Stromal cell of bone marrow (primary cell): ENCODE measurements at places on chromosomes 5 and 9.
A peak's percentile ranks its signal among the peaks of the same experiment; 100 is the strongest.

- no peak for DNase-seq
Observed at GRCh38 chr9:131656356-131657036, 83.4 kb downstream of the RAPGEF1 start.

- DNase-seq, result no peak
Observed at GRCh38 chr5:28324174-28324573, 1285.8 kb upstream of the CDH9 start.

DNA sequence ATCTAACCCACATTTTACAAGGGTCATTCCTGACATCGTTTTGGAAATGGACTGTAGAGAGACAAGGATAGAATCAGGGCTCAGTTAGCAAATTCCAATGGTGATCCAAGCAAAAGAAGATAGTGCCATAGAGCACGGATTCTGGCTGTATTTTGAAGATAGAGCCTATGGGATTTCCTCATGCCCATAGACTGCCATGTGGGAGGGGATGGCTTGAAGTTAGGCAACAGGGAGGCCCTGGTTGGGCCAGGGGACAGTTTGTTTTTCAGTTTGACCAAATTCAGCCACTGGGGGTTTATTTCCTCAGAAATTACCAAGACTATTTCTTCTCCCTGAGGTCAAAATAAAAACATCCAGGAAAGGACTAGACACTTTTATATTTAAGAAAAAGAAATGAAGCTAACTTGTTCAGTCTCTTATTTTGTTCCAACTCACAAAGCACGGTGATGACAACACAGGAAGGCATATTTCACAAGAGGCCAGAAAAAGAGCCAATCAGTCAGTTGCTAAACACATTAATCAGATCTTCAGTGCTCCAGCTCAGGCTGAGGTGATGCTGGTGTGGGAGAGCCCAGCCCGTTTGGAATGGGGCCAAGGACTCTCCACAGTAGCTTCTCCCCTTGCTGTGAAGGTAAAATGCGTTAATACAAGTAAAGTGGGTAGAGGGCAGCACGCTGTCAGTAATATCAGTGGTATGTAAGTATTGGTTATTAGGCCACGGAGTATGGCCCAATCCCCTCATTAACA, 4.4 kb upstream of the DCTN4 start:
- peak; percentile 81 for DNase-seq

- no peak for DNase-seq
Observed at GRCh38 chr5:100590867-100591266, 55.7 kb downstream of the FAM174A start.

DNA sequence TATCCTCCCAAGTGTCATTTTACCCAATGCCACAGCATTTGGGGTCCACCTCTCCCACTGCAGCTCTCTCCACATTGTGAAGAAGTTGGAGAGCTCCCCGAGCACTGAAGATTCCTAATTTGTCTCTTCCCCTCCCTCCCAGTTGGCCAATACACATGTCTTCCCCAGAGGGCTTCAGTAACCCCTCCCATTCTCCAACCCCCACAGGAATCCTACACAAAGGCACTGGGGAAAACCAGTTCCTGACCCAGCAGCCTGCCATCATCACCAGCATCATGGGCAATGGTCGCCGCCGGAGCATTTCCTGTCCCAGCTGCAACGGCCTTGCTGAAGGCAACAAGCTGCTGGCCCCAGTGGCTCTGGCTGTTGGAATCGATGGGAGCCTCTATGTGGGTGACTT, 87.3 kb upstream of the WWC1 start:
- no peak for DNase-seq

- DNase-seq, result no peak
Observed at GRCh38 chr5:167929841-167930240, 361.6 kb upstream of the WWC1 start.

DNA sequence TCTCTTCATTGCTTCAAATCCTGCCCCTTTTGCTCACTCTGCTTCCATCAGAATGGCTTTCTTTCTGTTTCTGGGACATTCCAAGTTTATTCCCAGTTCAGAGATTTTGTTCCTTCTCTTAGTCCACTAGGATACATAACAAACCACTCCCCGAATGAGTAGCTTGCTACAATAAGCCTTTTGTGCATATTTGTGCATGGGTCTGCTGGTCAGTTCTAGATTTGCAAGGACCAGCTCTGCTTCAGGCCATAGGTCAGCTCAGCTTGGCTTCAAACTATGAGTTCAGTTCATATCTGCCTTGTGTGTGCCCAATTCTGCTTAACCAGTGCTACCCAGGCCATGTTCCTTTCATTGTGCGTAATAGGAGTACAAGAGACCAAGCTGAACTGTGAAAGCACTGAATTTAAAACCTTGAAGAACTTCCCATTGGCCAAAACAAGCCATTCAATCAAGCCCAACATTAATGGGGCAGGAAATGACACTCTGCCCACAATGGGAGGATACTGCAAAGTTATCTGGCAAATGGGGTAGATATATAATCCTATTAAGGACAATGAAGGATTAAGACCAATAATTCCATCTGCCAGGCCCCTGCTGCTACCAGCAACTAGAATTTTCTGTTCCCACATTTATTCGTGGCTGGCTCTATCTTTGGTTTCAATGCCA, 328.8 kb downstream of the PRELID2 start:
- DNase-seq, result no peak

GRCh38 chr5:25362799-25363198, 718.0 kb upstream of the CDH10 start:
- DNase-seq, result no peak

DNA sequence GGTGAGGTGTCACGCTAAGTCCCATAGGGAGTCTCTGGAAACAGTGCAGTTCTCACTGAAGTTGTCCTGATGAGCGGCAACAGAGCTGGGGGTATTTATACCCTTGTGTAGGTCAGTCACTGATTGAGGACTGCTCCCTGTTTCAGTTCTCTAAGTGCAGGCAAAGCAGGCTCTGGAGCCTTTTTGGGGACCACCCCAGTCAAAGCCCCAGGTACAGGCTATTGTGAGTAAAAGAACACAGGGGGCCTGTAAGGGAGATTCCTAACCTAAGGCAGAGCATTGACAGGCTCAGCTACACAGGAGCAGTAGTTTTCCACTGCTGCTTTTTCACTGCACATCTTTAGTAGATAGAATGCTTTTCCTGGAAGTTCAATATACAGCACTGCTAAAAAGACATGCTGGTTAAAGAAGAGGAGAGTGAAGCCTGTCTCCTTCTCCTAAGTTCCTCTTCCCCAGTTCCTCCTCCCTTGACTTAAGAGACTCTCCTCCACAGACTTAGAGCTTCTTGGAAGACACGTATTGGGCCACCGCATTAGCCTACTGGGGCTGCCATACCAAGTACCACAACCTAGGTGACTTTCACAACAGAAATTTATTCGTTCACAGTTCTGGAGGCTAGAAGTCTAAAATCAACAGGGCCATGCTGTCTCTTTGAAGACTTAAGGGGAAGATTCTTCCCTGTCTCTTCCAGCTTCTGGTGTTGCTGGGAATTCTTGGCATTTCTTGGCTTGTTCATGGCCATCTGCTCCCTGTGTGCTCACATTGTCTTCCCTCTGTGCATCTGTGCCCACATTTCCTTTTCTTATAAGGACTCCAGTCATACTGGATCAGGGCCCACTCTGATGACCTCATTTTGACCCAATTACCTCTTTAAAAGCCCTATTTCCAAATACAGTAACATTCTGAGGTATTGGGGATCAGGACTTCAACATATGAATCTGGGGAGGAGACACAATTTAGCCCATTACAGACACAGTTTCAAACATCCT, 221.0 kb downstream of the ESM1 start:
- DNase-seq, result no peak

DNA sequence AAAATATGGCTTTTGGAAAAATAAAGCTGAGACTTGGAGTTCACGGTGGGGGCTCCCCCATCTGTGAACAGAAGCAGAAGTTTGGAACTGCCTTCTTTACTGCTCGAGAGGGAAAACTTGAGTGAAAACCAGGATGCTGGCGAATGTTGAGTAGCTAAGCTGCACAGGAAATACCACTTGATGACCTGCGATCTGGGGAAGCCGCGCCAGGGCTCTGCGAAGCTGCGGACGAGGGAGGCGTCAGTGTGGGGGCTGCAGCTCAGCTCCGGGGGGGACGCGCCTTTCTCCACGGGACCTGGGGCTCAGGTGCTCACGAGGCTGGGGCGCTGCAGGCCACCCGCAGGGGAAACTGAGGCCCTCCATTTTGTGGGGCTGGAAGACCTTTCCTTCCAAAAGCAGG, 62.3 kb downstream of the TENT4A start:
- DNase-seq, result no peak

- no peak for DNase-seq
Observed at GRCh38 chr5:111083323-111083722, 8.8 kb upstream of the WDR36 start.

GRCh38 chr5:77986261-77986660, 210.1 kb upstream of the TBCA start:
- DNase-seq, result no peak

- no peak for DNase-seq
Observed at GRCh38 chr9:133147412-133148198, 16.1 kb downstream of the GBGT1 start.

GRCh38 chr5:79936002-79936645, 54.9 kb downstream of the MTX3 start:
- DNase-seq, result peak; percentile 75

GRCh38 chr5:129630101-129630500, 117.8 kb upstream of the MINAR2 start:
- DNase-seq, result no peak

DNA sequence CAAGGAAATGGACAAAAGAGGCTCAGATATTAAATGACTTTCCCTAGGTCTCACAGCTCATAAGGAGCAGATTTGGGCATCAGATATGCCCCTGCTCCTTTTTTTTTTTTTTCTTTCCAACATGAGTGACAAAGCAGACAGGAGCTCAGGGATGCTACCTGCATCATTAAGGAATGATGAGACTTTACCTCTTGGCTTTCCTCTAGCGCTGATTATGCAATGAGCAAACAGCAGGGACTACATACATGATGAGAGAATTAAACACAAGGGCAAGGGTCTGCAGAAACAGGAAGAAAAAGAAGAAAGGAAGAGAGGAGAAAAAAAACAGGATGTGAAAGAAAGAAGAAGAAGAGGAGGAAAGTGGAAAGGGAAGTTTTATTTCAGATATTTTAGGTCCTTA, 179.9 kb downstream of the PPP2R2B start:
- no peak for DNase-seq

DNA sequence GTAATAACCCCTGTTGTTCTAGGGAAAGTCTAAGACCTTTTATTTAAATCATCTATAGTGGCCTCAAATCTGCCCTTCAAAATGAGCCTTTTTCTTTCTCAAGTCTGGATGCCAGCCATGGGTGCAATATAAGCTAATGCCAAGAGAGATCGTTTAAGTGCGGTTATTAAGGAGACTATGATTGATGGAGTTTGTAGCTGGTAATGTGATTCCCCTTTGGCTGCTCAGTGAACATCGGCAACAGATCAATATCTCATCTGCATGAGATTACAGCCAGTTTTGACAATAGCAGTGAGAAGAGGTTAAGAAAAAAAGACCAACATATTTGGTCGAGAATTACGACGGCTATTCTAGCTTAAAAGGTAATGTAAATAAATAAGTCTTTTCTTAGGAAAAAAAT, 1049.4 kb upstream of the NUDT12 start:
- DNase-seq, result no peak

- no peak for DNase-seq
Observed at GRCh38 chr9:130901498-130902203, 5.0 kb upstream of the QRFP start.

DNA sequence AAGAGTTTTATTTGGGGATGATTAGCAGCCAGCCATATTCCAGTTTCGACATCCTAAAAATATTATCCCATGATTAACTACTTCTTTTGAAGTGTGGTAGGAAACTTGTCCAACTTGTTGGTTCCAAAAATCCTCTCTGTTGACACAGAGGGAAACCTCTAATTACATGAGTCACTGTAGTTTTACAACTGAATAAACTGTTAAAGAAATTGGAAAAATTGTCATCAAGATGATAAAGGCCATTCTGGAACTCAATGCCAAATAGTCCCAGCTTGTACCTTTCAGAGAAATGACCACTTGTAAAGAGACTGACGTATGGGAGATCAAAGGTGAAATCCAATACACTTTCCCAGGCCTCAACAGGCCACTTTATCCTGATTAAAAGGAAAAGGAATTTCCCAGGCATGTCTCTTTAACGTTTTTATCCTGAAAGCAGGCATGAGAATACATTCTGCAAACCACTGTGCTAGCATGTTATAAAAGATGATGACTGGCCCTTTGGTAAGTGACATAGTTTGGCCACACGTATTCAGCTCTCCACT, 261.6 kb downstream of the GLIS3 start:
- DNase-seq, result peak; percentile 22

- DNase-seq, result no peak
Observed at GRCh38 chr9:61671276-61671973, 481.6 kb downstream of the SPATA31A7 start.

- no peak for DNase-seq
Observed at GRCh38 chr5:10546186-10546585, 17.7 kb upstream of the ANKRD33B start.

GRCh38 chr9:85401998-85402397, 339.8 kb downstream of the AGTPBP1 start:
- DNase-seq, result no peak

- no peak for DNase-seq
Observed at GRCh38 chr5:67746103-67746502, 469.5 kb upstream of the PIK3R1 start.

- DNase-seq, result no peak
Observed at GRCh38 chr5:37737326-37738056, 102.3 kb downstream of the GDNF start.

DNA sequence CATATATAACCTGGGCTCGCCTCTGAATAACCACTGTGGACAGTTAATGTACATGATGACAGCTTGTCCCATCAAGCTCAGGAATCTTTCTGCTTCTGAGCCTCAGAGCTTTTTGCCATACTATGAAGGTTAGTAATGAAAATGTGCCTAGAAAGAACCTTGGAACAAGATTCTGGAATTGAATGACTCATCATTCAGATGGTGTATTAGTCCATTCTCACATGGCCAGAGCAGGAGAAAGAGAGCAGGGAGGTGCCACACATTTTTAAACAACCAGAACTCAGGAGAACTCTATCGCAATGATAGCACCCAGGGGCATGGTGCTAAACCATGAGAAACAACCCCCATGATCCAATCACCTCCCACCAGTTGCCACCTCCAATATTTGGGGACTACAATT, 542.1 kb downstream of the PRR16 start:
- no peak for DNase-seq

DNA sequence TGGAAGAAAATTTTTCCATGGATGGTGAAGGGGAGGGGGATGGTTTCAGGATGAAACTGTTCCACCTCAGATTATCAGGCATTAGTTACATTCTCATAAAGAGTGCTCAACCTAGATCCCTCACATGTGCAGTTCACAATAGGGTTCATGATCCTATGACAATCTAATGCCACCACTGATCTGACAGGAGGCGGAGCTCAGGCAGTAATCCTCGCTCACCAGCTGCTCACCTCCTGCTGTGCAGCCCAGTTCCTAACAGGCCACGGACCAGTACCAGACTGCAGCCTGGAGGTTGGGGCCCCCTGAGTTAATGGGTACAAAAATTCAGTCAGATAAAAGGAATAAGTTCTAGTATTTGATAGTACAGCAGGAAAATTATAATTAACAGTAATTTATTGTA, 337.2 kb downstream of the NPR3 start:
- DNase-seq, result no peak
